D721Med (cell line): ENCODE measurements at places on chromosomes 11 and 22.

DNA sequence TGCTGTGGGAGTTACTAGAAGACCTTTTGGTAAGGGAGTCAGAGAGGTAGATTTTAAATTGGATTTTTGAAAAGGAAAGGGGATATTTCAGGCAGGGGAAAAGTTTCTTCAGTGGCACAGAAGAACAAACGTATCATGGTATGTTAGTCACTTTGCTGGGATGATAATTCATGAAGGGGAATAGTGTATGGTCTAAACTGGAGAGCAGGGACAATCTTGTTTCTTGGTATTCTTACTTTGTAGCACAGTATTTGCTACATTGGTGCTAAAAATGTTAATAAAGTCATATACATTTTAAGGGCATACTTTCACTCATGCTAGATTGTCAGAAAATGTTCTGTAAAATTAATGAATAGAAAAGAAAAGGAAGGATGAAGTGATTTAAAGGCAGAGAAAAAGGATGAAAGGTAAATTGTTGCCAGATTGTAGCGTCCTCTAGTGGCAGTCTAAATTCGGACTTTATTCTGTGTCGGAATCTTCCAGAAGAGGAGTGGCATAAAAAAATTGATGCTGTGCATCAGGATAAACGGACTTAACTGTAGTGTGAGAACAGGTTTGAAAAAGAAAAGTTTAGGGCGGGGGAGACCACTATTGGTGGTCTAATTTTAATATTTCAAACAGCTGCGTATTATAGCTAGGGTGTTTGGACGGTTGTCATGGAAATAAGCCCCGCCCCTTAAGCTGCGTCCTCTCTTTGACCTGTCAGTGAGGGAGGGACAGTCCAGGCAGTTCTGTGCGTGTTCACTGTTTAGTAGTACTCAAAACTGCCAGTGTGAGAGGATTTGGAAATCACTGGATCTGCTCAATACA lies at the start of gene BCO2:
TSS of gene BCO2 (plus strand) at position 724 of the 810 bp plus-strand sequence. CDS start 90 bp downstream, outside the sequence.
- DNase-seq: no peak

DNA sequence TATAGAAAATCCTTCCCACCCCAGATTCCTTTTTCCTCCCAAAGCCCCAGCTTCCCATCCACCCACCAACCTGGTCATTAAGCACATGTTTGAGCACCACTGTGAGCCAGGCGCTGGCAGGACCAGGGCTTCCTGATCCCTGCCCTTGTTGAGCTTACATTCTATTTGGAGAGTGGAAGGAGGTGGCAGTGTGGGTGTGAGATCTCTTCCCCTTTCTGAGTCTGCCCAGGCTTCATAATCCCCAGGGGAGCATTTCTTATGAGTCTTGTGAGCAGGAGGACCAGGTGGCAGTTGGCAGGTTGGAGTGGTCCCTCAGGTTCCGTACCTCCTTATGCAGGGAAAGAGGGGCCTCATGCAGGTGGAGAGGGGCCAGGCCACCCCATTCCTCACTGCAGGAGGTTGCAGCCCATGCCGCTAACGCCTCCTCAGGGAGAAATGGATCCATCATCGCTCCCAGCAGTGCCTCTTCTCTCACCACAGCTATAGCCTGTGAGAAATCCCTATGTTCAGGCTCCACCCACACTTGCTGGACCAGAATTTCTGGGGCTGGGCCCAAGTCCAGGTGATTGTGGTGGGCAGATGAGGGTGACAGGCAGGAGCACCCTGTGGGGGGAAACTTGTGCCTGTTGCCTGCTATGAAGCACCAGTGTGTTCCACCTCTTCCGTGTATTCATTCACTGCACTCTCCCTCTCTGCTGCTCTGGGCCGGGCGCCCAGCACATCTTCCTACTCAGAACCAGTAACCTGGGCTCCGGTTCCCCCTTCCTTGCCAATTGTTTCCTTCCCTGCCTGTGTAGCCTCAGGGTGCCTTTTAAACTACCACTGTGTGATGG lies 23.5 kb downstream of the UBE2L3 start:
- peak; percentile 29 for DNase-seq

DNA sequence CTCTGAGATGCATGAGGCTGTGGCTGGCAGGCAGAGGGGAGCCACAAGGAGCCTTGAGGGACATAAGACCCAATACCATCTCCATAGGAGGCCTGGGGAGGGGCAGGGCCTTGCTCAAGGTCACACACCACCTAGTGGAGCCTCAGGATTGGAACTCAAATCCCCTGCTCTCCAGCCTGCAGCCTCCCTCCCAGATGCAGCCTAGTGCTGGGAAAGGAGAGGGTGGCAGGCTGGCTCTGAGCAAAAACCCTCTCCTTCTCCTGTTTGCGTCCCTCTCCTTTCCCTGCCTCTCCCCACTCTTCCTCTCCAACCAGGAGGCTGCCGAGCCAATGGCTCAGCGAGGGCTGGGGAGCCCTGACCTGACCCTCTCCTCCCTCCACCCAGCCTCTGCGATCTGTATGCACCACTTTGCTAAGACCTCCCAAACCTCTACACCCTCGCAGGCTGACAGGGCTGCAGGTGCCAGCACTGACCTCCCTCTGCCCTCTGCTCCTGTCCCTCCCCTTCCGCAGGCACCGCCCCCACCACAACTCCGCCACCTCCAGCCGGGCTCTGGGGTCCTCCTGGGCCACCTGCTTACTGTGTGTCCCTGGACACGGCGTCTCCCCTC lies 14.7 kb downstream of the IGLL1 start:
- peak; percentile 37 for DNase-seq

DNA sequence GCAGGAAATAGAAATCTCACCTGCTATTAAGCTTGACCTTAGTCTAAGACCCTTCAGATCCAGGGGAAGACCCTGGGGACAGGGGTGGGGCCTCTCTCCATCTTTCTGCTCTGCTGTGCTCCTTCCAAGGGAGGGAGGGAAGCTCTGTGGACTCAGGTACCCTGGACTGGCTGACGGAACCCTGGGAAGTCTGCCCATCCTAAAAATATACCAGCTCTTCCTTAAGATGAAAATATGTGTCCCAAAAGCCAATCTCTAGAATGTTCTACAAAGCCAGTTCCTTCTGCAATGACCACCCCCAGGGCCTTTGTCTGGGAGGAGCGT lies 73.7 kb downstream of the RTL6 start:
- DNase-seq: no peak

DNA sequence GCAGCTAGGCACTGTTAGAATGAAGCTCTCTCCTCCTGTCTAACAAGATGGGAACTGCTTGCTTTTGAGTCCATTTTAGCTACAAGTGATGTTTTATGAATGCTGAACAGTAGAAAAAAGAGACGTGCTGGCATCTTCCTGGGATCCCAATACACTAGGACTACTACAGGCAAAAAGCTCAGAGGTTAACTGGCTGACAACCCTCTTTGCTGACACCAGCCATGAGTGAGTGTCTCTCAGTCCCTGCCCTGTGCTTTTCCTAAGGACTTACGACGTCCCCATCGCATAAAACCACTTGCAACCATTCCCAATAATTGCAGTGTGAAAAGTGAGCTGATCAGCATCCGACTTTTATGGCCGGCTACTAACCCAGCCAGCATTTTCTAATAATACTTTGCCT lies 213.5 kb downstream of the NTM start:
- DNase-seq: no peak

DNA sequence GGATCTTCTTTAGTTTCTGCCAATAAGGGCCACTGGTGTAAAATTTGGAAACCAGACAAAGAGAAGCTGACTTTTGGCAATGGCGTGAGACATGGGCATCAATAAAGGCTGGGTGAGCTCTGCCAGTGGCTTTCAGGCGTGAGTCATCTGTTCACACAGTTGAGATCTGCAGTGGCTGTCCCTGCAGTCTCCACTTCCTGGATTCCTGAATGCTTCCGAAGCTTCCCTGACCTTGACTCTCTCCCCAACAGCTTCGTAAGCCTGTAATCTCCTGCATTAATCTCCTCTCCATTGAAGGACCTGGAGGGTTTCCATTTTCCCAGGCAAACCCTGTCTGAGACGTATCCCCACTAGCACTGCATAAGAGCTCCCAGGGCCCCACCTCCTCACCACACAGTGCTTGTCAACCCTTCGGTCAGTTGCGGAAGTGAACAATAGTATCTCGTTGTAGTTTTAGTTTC lies 574.7 kb downstream of the TBC1D22A start:
- peak; percentile 23 for DNase-seq

- no peak for DNase-seq
These were observed 16.1 kb downstream of the MIAT start for GRCh38 chr22:26673486-26673885.

DNA sequence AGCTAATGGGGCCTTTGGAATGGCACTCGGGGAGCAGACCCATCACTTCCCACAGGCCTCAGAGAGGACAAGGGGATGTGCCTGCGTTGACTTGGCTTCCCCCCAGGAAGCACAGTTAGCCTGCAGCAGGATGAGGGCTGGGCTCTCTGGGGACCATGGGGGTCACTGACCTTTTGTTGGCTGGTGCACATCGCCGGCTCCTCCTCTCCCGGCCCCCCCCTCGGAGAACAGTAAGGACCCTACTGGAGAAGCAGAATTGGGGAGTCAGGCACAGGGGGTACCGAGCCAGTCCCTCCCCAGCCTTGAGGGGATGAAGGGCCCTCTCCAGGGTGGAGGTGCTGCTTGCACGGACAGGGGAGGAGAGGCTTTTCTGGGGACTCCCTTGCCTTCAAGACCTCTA lies 32.8 kb downstream of the NRXN2 start:
- no peak for DNase-seq

DNA sequence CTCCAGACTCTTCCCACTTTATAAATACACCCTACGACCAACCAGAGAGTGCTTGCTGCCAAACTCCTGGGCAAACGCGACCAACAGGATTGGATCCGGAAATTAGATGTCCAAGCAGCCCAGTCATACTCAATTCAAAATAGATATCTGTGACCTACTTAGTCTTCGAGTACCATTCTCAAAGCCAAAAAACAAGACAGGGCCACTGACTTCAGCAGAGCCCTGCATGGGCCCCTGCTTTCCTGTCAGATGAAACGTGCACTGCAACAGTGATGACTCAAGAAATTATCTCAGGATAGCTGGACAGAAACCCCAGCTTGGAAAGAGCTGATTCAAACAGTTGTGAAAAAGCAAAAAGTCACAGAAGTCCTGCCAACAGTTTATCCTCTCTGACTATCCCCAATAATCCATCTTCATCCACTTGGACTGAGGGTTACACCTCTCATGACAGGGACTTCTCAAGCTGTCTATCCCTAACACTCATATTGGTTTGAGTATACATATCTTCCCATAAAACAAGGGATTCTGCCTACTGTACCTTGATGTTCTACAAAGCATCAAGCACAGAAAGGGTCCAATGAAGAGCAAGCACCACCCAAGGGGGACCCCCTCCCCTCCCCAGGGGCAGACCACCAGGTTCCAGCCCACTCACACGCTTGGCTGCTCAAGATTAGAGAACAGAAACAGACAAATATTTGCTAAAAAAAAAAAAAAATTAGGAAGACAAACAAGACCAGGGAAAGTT lies 17.4 kb downstream of the SMCO4 start:
- DNase-seq: no peak

GRCh38 chr11:113779496-113779895 lies at the start of gene CLDN25:
TSS of gene CLDN25 (plus strand) at chr11:113779796. CDS start at chr11:113779796, 0 bp downstream.
- DNase-seq: no peak

GRCh38 chr11:13160806-13161205 lies 116.8 kb upstream of the BMAL1 start:
- DNase-seq: no peak

DNA sequence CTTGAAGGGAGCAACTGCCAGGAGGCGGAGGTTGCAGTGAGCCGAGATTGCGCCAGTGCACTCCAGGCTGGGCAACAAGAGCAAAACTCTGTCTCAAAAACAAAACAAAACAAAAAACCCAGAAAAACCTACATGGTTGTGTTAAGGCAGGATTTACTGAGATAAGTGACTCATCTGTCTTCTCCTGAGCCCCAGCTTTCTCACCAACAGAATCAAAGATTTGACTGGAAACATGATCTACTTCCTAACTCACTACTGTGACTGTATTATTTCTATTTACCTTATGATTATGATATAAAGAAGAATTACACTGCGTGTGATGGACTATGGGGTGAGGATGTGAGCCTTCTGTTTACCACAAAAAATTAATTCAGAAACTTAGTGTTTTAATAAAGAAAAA lies 21.8 kb downstream of the FAM118B start:
- DNase-seq: no peak

DNA sequence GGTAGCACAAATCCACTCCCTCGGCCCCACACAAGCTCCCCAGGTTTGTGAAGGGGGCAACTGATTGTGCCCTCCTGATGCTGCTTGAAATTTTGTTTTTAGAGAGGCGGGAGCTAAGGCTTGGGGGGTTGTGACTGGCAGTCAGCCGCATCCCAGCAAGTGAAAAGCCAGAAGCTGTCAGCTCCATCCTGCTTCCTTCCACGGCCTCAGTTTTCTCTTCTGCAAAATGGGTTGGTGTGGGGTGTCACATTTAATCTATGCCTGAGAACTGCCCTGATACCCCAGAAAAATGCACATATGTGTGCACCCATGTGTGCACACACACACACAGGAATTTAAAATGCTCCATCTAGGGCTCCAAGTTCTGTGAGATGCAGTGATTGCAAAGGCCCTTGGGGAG lies 358.6 kb downstream of the TENM4 start:
- DNase-seq: no peak

DNA sequence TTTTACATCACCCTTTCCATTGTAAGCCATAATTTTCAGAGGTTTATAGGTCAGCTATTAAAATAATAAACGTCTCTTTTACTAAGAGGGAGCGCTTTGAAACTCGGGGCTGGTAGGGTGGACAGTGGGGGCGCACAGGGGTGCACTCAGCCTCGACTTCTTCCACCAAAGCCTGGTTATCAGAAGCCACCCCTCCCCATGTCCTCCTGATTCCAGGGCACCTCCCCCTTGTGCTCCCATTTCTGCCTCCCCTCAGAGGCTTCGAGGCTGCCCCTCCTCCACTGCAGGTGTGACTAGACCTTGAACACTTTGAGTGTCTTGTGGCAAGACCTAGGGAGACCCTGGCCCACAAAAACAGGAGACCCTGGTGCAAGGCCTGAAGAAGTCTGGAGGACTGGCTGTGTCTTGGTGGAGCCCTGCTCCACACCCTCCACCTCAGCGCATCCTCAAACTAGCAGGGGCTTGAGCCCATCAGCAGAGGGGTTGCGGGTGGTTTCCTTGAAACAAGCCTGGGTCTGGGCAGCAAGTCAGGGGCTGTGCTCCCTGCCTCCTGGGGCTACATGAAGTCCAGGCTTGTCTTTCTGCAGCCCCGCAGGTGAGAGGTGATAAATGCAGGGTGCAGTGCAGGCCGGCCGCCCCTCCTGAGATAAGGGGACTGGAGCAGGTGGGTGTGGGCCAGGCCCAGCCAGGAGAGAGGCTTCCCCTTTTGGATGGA lies 3.0 kb downstream of the CDKN1C start:
- no peak for DNase-seq
